ENCODE measurements at places on chromosomes 1 and 21.

- DNase-seq = no peak
Observed at GRCh38 chr1:182953826-182954225, 860 bp upstream of the SHCBP1L start.

- no peak for DNase-seq
Observed at GRCh38 chr1:201180901-201181300, 9.7 kb upstream of the IGFN1 start.

DNA sequence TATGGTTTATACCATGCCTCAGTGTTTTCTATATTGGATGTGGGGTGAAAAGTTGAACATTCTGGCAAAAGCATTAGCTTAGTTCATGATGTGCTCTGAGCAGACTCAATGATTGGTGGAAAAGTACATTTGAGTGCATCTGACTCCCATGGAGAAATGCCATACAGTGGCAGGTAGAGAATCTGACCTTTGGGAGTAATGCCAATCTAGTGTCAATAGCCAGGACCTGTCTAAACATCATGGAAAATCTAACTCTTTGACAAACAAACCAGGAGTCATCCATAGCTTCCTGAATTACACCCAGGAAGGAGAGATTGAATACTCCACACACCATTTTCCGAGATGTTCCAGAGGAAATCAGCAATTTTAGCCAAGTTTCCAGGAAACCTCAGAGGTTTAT is 51.0 kb downstream of the XCL1 start:
- no peak for DNase-seq

DNA sequence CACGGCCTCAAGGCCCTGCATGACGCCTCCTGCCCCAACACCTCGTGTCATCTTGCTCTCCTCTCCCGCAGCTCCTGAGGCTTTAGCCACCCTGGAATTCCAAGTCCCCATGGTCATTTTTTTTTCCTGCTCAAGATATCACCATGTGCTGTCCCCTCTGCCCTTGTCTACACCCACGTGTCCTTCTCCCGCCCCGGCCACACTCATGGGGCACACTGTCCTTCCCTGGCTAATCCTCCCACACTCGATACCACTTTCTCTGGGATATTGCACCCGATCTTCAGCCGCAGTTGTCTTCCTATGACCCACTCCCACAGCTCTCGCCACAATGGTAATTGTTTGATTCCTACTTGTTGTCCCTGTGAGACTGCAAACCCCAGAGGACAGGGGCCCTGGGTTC is 29.7 kb upstream of the LGALS8 start:
- DNase-seq = no peak

- no peak for DNase-seq
Observed at GRCh38 chr1:27548858-27549719, 54.9 kb downstream of the AHDC1 start.

GRCh38 chr1:5891736-5892135 is 100.5 kb downstream of the NPHP4 start:
- no peak for DNase-seq

- no peak for DNase-seq
Observed at GRCh38 chr1:214665606-214666110, 62.7 kb downstream of the CENPF start.

DNA sequence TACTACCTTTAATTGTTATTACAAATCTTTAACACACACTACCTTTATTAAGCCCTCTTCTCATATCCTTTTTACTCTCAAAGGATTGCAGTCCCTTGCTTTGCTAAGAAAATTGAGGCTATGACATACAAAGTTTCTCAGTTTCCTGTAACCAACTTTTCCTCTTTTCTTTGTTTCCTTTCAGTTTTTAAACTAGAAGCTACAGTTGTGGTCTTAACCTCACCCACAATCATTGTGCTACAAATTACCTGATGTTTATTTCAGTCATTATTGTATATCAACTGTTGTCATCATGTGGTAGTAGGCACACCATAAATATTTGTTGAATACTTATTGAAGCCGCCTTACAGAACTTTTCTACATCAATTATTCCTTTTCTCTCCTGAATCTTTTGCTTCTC is 51.8 kb downstream of the SLAMF6 start:
- DNase-seq = no peak

GRCh38 chr1:52007215-52008002 is 16.9 kb upstream of the RAB3B start:
- DNase-seq = no peak

GRCh38 chr1:99084562-99084961 is 79.9 kb upstream of the PLPPR5 start:
- no peak for DNase-seq

All from effector memory CD4-positive, alpha-beta T cell (primary cell).